Fibroblast of skin of right biceps (primary cell): ENCODE measurements at places on chromosomes 11 and 22.

DNA sequence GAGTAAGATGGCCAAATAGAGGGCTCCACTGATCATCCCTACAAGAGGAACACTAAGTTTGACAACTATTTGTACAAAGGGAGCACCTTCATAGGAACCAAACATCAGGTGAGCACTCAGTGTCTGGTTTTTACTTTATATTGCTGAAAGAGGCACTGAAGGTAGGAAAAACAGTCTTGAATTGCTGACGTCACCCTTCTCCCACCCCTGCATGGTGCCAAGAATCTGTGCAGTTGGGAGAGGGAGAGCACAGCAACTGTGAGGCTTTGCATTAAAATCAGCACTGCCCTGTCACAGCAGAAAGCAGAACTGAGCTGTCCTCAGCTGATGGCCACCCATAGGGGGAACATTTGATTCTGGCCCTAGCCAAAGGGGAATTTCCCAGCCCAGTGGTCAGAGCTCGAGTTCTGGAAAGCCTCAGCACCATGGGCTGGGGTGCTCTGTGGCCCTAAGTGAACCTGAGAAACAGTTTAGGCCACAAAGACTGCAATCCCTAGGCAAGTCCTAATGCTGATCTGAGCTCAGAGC lies 37.9 kb downstream of the PIWIL3 start:
- DNase-seq, result no peak

- no peak for DNase-seq
Measured at GRCh38 chr22:23763579-23763945, 772 bp downstream of the C22orf15 start.

DNA sequence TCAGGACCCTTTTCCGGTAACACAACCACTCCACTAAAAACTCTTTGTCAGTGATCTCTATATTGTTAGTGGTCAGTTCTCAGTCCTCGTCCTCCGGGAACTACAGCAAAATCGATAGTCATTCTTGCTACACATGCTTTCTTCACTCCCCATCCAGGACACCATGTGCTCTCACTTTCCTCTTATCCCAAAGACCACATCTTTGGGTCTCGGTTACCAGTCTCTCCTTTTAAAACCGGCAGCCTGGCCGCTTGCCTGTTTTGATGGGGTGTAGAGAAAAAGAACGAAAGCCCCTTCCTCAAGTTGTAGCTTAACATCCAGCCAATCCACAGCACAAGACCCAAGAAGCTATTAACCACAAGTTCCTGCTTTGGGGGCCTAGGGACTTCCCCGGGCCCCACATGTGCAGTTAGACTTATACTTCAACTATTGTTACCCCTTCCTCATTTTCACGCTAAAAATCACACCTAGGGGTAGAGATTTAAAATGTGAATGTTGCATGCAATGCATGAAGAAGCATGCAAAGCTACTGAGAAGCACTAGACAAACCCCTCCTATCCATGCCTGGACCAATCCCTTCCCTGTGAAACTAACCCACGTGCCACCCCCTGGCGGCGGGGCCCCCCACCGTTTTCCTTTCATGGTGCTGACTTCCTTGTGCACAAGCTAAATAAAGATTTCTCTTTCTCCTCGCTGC lies 1.5 kb upstream of the TOLLIP start:
- no peak for DNase-seq

GRCh38 chr22:44001521-44001920 lies 22.6 kb upstream of the PARVB start:
- DNase-seq, result no peak

DNA sequence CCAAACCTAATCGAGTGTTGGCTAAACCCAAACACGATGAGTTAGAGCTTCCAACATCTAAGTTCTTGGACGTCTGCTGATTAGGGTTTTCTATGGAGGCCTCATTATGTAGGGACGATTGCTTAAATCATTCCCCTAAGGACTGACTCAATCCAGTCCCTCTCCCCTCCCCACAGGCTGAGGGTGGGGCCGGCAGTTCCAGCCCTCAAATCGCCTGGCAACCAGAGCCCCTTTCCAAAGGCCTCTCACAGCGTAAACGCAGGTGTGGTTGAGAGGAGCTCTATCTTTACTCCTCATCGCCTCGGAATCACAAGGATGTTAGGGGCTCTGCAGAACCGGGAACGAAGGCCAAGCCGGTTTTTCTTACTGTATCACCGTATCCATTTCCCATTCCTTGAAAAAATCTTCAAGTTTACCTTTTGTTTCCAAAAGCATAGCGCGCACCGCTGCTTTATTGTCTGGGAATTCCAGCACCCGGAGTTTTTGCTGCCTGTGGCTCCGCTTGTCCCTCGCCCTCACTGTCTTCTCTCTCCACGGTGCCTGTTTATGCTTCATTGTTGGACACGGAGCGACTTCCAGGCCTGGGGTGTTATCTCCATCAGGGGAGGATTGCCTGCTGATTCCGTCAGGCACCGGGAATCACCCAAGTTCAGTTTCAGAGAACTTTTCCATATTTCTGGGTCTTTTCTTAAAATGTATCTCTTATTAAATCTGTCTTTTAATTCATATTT lies 13.8 kb upstream of the IFITM3 start:
- peak; percentile 38 for DNase-seq

DNA sequence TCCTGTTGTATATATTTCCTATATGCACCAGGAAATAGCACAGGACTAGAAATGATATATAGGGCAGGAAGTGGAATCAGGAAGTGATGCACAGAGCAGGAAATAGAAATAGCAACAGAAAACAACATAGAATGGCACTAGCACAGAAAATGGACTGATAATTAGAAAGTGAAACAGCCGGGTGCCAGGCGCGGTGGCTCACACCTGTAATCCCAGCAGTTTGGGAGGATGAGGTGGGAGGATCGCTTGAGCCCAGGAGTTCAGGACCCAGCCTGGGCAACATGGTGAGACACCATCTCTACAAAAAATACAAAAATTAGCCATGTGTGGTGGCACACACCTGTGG lies 10.0 kb upstream of the RELT start:
- no peak for DNase-seq

- no peak for DNase-seq
Measured at GRCh38 chr22:17845327-17845726, 71.1 kb upstream of the BID start.

- DNase-seq, result no peak
Measured at GRCh38 chr22:17443405-17444203, 74.3 kb downstream of the CECR2 start.

DNA sequence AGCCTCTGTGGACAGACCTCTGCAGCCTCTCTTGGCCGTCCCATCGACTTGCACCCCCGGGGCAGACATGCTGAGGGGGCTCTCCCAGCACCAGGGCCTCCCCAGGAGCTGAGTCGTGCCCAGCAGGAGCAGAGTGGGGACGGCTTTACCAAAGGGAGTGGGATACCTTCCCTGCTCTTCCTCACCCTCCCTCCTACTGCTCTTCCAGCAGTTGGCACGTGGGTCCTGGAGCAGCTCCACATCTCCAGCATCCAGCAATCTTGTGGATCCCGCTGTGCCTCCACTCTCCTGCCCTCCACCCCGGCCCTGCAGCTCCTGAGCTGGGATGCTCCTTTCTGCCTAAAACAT lies 854.0 kb downstream of the BRD1 start:
- no peak for DNase-seq

- no peak for DNase-seq
Measured at GRCh38 chr11:65558930-65559509, 861 bp upstream of the LTBP3 start.

- DNase-seq, result peak; percentile 93
Measured at GRCh38 chr11:27293515-27294417, 69.2 kb downstream of the CCDC34 start.

GRCh38 chr11:111308140-111308539 lies 9.8 kb downstream of the POU2AF3 start:
- DNase-seq, result no peak

GRCh38 chr22:50083462-50084079 lies 1.7 kb downstream of the MLC1 start:
- DNase-seq, result no peak

- no peak for DNase-seq
Measured at GRCh38 chr22:27719036-27719347, 82.6 kb downstream of the MN1 start.

DNA sequence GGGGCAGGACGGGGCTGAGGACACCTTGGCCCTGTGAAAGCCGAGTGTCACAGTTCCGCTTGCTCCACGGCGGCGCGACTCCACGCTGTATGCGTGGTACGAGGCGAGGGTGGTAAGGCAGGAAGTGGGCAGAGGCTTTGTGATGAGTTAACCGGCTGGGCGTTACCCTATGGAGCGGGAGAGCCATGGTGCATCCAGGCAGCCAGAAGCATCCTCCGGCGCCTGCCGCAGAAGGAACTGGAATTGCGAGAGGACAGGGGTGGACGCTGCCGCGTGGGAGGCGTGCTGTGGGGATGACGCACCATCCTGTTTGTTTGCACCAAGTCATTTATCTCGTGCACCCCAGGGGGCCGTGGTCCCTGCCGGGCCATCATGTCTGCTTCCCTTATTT lies 643.9 kb downstream of the BRD1 start:
- DNase-seq, result no peak

GRCh38 chr11:9653871-9654270 lies 10.0 kb upstream of the SWAP70 start:
- DNase-seq, result no peak

DNA sequence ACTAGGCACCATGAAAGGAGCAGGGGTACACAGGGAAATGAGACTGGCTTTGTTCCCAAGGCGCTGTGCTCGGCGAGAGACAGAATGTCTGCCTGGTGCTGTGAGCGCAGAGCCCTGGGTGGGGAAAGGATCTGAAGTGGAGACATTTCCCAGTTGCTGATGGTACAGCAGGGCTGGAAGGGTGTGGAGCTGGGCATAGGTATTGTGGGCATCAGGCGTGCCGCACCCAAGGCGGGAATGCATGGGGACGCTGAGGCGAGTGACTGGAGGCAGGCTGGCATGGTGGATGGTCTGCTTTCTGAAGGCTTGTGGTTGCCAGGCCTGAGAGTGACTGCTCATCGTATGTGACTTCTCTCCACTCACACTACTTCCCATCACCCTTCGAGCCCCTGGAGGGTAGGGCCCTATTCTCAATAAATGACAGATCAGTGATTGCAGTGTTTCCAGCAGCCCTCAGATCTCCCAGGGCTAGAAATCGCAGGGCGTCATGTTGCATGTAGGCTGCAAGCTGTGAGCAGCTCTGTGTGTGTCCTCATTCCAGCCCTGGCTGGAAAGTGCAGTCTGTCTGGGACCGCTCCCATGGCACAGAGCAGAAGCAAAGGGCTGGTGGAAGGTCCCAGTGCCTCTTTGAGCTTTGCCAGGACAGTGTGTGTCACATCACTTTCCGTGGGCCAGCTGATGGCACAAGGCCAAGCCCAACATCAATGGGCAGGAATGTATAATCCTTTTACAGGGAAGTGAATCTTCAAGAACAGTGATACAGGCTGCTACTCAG lies 67.7 kb downstream of the TBC1D22A start:
- DNase-seq, result peak; percentile 84

GRCh38 chr22:36758792-36759271 lies 17.1 kb downstream of the IFT27 start:
- no peak for DNase-seq

DNA sequence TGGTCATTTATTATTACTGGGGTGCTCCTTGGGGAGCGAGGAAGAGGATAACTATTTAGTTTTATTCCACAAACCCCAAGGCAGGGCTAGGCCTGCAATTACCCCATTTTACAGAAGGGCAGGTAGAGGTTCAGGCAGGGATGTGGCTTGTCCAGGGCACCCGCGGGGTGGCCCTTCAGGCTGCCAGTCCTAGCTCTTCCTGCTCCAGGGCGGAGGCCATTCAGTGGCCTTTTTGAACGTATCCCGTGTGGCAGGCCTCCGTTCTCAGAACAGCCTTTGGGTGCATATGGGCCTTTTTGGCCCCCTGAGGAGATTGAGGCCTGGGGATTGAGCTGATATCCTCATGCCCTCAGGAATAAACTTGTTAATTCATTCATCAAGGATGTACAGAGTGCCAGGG lies 66.2 kb downstream of the MPPED1 start:
- no peak for DNase-seq

DNA sequence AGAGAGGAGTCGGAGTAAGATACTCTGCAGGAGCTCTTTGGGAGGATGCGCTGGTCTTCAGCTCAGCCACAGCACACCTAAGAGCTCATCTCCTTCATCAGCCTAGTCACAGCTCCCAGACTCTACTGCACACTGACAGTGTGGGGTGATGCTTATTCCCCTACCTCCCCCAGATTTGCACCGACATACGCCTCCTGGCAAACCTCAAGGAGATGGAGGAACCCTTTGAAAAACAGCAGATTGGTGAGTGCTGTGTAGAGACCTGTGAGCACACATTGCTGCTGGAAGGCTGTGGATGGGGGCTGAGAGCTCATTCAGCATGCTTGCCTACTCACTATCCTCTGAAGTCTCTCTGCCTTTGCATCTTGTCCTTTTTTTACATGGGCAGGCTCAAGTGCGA lies 9.3 kb upstream of the SGSM3 start:
- no peak for DNase-seq

DNA sequence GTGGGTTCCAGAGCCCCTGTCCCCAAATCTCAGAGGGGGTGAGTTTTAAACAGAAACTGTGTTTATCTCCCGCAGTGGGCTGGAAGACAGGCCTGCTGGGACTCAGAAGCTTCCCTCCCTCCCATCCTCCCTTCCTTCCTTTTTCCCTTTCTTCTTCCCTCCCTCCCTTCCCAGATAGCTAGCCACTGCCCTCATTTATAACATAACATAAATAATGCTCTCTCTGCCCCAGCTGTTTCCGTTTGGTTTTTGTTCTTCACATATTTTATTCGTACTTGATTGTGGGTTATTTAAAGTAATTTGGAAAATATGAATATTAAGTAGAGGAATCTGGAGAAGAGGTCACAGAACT lies 140.9 kb downstream of the TEAD1 start:
- DNase-seq, result no peak

- peak; percentile 22 for DNase-seq
Measured at GRCh38 chr11:43573233-43573632, 107.3 kb upstream of the HSD17B12 start.

DNA sequence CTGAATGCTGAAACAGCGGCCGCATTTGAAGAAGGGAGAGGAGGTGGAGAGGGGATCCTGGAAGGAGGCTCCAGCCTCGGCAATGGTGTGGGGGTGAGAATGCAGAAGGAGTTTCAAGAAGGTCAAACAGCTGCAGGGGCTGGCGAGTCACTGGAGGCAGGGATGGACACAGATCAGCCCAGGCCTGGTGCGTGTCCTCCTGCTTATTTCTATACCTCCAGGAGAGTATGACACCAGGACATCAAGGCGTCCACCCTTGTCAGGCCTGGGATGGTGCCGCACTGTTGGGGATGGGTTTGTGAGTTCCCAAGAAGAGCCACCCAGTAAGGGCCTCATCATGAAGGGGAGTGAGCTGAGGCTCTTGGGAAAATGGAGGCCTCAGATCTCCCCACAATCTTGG lies 23.1 kb downstream of the IGLL1 start:
- no peak for DNase-seq

DNA sequence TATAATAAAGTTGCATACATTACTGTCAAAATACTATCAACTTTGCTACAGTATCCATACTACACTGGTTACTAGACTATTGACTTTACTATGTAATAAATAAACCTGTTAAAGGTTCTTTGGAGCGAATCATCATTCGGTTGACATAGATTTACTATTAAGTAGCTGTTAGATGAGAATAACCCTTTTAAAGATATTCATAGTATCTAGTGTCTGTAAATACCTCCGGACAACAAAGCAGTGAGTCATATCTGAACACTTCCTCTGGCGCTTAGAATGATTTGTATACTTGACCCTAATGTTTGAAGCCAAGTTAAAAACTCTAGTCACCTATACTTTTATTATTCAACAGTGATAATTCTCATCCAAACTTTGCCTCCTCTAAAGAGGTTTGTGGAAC lies 84.7 kb downstream of the MSANTD4 start:
- DNase-seq, result peak; percentile 36
